ENCODE measurements at places on chromosomes 2 and 18.

GRCh38 chr2:148534416-148535204, 109.9 kb upstream of the EPC2 start:
- no peak for DNase-seq

DNA sequence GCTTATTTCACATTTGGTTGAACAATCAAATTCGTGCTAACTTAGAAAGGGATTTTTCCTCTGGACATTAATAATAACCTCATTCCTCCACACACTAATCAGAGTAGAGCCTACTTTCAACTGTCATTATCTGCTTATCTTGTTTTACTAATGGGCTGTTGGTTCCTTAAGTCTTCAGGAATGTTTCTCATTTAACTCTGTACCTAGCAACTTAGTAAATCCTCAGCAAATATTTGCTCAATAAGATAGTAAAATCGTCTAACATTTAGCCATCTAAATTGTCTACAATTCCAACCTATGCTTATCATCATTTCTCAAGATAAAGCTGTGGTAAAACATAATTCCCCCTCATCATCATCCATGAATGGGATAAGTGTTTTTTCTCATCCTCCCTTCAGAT, 98.1 kb downstream of the CDH2 start:
- no peak for DNase-seq

GRCh38 chr2:206031162-206031784, 54.7 kb downstream of the INO80D start:
- no peak for DNase-seq

DNA sequence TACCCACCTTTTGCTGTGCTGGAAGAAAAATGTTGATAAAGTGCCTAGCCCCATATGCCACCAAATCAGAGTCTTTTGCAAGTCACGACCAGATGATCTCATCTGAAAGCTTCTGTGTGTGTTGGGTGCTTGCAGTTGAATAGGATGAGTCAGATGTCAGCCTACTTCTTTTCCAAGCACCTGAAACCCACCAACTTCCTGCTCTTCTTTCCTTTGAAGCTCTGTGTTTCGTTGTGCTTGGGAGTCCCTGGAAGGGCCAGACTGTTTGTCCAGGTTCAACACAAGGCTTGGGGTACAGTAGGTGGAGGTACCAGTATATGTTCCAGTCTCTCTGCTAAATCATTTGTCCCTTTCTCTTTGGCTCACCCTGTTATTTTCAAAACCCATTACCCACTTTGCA, 36.8 kb upstream of the LCLAT1 start:
- DNase-seq: no peak

DNA sequence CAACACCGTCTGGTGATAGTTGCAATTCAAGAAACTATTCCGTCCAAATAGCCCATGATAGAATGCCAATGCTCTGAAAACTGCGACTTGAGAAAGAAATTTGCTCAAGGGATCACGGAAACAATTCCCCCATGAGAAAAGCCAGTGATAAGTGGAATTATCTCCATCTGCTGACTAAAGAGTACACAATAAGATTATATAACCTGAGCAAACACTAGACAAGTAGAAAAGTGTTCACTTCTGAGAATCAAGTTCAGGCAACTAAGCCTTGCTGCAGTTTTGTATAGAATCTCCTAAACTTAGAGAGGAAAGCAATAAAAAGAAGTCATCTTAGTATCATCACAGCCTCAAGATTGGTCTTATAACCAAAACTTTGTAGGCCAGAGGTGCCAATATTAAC, 336.3 kb upstream of the NRXN1 start:
- DNase-seq: no peak

DNA sequence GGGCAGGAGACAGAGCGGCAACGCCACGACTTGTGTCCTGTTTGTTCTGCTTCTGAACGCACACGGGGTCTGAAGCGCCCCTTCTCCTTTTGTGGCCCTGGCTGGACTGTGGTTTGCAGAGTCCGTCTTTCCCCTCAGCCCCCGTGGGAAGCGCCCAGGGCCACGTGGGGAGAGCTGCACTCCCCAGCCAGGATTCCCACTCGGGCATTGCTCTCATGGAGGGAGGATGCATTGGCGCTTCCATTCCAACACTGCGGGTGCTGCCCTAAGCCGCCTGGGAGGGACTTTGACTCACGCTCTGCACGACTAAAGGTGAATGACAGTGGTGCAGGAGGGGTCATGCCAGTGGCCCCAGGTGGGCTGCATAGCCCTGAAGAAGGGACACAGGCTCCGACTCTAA, 52.5 kb downstream of the TIMM21 start:
- no peak for DNase-seq

- no peak for DNase-seq
These were observed 102.3 kb downstream of the RAPH1 start for GRCh38 chr2:203432811-203433210.

DNA sequence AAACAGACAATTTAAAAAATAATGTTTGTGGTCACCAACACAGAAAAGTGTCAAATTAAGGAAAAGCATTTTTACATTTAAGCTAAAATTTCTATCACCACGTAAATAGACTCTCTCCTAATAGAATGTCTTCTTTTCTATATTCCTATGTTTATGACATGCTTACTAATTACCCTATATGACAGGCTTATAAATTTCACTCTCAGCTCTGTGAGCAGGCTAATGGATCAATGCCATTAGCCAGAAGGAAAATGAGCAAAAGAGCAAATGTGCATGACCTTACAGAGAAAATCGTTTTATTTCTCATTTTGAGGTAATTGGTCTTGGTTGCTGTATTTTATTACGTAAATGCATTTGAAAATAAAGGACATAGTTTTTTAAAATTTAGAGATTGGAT, 209.7 kb downstream of the TMX3 start:
- DNase-seq: no peak

DNA sequence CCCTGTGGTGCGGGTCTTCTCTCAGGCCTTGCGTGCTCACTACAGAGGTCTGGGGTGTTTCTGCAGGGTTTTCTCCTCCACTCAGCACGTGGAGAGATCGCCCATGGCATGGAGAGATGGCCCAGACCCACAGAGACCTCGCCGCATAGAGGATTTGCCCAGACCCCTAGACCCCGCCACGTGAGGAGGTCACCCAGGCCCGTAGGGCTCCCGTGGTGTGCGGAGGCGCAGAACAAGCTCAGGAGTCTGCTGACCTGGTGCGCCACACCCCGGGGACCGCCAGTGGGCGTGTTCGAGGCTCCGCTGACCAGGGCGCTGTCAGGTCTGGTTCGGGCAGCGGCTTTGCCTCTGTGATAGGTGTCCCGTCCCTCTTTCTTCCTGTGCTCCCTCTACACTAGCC, 64.5 kb downstream of the ADI1 start:
- DNase-seq: no peak

DNA sequence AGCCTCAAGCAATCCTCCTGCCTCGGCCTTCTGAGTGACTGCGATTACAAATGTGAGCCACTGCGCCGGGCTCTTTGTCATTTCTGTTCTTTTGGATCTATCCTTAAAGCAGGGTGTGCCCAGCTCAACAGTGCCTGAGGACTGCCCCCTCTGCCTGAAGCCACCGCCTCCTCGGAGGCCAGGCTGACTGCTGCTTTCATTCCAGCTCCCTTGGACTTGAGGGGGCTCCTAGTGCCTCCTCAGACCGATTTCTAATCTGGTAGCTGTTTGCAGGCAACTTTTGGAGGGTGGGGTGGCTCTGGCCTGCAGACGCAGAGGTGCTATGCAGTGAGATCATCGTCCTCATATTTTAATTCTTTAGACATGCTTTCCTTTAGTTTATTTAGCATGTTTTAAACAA, 35.9 kb upstream of the KLF11 start:
- DNase-seq: no peak

DNA sequence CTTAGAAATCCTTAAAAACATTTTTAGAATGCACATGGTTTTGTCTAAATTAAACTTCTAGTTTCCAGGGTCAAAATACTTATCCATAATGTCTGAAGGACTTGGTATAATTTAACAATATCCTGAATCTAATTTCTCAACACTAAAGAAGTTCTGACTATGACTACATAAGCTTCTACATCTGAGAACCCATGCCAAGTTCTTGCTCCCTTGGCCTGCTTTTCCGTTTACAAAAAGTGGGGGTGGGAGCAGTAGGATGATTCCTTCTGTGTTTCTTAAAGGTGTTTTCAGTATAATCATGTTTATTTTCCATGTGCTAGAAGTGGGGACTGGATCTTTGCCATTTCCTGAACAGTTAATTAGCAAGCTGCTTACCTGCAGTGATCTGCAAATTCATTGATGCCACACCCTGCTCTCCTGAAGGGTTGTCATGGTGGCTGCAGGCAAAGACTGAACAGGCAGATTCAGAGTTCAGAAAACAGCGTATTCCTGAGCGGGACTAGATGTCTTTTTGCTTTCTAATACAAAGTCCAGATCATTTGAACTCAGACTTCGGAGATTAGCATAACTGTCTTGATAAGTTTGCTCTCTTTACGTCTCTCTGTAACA, 36.2 kb downstream of the ADNP2 start:
- DNase-seq: no peak

DNA sequence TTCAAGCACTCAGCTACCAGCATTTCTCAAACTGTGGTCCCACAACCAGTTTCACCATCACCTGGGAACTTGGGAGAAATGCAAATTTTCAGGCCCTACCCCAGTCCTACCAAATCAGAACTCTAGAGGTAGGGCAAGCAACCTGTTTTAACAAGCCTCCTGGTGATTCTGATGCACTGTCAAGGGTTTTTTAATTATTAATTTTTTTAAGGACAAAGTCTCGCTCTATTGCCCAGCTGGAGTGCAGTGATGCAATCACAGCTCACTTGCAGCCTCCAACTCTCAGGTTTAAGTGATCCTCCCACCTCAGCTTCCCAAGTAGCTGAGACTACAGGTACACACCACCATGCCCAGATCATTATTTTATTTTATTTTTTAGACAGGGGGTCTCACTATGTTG, 7.8 kb downstream of the ACMSD start:
- DNase-seq: no peak

GRCh38 chr2:231866450-231866849, 59.7 kb downstream of the NPPC start:
- no peak for DNase-seq

DNA sequence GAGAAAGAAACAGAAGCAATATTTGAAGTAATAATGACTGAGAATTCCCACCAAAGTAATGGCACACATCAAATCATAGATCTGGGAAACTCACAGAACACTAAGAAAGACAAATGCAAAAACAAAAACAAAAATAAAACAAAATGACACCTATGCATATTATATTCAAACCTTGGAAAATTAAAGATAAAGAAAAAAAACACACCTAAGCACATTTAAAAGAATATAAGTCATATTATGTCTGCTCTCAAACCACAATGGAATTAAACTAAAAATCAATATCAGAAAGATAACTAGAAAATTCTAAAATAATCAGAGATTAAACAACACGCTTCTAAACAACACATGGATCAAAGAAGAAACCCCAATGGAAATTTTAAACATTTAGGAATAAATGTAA, 59.7 kb upstream of the GALNT5 start:
- no peak for DNase-seq

- DNase-seq: no peak
These were observed 147.5 kb upstream of the SESTD1 start for GRCh38 chr2:179412112-179412511.

- DNase-seq: no peak
These were observed 2.5 kb downstream of the GALNT3 start for GRCh38 chr2:165791421-165792103.

GRCh38 chr2:234764372-234764771, 187.4 kb upstream of the SH3BP4 start:
- no peak for DNase-seq

- DNase-seq: no peak
These were observed 164.9 kb upstream of the AGAP1 start for GRCh38 chr2:235328991-235329390.

DNA sequence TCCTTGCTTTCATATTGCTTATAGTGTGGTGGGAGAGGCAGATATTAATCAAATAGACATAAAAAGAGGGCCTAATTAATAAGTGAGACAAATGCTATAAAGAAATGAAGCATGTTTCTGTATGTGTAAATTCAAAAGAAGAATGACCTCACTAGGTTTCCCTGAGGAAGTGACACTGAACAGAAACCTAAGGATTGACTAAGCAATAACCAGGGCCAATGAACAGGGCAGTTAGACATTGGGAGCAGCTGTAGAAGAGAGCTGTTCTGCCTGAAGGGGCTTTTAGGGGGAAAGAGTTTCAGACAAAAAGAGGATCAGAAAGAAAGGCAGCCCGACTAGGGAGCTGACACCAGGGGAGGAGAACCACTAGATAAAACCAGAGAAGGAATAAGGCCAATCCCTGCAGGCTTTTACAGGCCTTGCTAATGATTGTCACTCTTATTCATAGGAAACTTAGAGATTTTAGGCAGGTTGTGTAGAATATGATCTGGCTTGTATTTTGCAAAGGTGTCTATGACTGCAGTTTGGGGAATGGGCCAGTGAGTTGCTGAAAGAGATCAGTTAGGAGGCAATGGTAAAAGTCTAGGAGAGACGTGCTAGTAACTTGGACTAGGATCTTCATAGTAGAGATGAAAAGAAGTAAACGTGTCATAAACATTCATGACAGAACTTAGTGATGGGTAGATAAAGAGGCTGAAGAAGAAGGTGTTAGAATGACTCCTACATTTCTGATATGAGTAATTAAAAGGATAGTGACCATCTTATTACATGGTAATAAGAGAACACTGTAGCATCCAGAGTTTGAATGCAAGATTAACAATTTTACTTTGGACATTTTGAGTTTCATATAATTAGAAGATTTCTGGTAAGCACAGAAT, 26.8 kb upstream of the NABP1 start:
- no peak for DNase-seq

DNA sequence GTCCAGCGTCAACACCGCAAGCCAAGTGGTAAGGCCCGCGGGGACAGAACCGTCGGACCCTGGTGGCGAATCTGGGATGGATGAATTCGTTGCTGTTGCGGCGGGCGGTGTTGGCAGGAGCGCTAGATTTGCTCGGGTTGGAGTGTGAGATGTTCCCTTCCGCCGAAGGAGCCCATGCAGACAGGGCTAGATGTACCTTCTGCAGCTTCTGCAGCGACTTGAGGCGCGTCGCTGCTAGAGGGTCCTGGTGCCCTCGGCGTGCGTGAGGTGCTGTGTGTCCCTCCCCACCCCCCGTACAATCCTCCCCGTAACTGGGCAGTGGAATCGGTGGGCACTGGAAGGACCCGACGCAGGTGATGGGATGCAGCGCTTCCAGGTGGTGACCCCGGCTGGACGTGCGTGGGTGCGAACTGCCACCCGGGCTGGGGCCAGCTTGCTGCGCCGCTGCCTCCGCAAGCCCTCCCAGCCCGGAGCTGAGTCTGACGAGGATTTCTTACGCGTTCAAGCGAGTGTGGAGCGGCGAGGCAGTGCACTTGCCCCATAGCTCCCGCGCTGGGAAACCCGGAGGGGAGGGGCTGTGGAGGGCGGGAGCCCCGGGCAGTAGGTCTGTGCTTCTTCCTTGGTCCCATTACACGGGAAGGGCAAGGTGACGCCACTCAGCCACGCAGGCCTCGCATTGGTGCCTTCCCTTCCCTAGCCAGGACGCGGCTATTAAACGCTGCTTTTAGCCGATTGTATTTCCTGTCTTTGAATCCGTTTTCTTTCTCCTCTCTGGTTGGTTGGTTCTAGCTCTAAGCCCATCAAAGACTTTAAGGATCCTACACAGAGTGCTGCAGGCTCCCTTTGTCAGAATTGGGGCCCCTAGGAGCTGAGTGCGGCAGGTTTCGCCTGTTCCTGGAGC, 34.2 kb downstream of the CHRNA1 start:
- no peak for DNase-seq

GRCh38 chr2:157856187-157856515, 20.0 kb downstream of the ACVR1 start:
- DNase-seq: no peak

GRCh38 chr18:48803518-48803917, 147.2 kb downstream of the SMAD7 start:
- DNase-seq: no peak
